GM23248 (cell line): ENCODE measurements at places on chromosomes 6 and 20. TPM values are rescaled to one million over a fixed set of nuclear protein-coding genes. Genes with fewer than 3 reads are reported as not detected.

SLC17A2 gene
- not detected in 2 replicates for total RNA-seq

KLC4 gene
- 15.0 and 32.2 TPM in 2 replicates for total RNA-seq

ACTL10 gene
- 3.2 and 3.4 TPM in 2 replicates for total RNA-seq

STMN3 gene
- total RNA-seq = 26.8 and 37.6 TPM in 2 replicates

RNF217 gene
- 10.9 and 15.2 TPM in 2 replicates for total RNA-seq

TAGAP gene
- total RNA-seq = not detected in 2 replicates
